ENCODE measurements at places on chromosomes 6 and 20.

GRCh38 chr6:73980096-73980495, 284.1 kb downstream of the CD109 start:
- DNase-seq, result no peak

GRCh38 chr20:39142407-39143096, 180.4 kb downstream of the DHX35 start:
- no peak for DNase-seq

GRCh38 chr6:154367839-154368695, 11.5 kb upstream of the IPCEF1 start:
- DNase-seq, result no peak

DNA sequence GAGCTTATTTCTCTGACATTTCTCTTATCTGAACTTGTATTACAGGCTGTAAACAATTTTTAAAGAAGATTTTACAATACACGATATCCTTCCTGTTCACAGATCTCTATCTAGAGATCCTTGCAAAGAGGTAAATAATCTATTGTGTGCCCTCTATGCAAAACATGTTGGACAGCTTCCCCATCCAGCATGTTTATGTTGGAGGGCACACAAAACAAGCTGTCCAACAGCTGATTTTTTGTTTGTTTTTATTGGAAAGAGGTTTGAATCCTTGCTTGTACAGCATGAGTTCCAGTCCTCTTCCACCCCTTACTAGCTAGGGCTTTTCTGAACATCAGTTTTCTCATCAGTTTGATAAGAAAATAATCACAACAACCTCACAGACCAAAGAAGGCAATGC, 62.3 kb upstream of the SYNDIG1 start:
- no peak for DNase-seq

DNA sequence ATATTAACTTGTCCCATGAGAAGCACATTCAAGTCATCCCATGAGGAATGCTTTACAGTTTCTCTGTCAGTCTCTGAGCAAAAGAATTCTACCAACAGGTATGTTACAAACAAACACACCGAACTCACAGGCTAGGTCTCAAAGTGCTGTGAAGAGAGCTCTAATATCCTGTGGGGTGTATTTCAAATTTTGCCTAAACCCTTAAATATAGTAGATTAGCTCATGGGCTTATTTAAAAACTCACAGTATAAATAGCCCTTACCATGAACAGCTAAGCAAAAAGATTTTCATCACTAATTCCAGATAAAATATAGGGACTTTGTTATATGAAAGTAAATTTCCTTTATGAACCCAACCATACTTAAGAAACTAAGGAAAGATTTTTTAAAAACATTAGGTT, 77.8 kb downstream of the FILIP1 start:
- DNase-seq, result no peak

DNA sequence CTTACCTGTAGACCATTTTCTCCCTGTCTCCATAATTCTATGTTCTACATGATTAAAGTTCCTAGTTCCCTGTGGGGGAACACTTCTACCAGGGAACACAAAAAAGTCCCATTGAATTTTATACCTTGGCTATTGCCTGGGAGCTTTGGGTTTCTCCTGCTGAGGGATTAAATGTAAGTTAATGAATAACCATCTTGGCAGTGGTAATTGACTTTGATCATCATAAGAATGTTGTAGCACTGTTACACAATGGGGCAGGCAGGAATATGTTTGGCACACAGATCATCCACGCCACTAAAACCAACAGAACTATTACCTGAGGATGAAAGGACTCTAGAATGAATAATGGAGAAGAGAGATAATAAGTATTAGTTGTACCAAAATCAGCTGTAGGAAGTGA, 1106.2 kb upstream of the GJE1 start:
- DNase-seq, result no peak

- DNase-seq, result no peak
These were observed 467 bp downstream of the PXT1 start for GRCh38 chr6:36442103-36442670.

- no peak for DNase-seq
These were observed 21.1 kb downstream of the RAET1L start for GRCh38 chr6:150004101-150004782.

- no peak for DNase-seq
These were observed 217.1 kb upstream of the THBS2 start for GRCh38 chr6:169470790-169471189.

GRCh38 chr6:101279410-101279809, 114.1 kb upstream of the GRIK2 start:
- DNase-seq, result no peak

DNA sequence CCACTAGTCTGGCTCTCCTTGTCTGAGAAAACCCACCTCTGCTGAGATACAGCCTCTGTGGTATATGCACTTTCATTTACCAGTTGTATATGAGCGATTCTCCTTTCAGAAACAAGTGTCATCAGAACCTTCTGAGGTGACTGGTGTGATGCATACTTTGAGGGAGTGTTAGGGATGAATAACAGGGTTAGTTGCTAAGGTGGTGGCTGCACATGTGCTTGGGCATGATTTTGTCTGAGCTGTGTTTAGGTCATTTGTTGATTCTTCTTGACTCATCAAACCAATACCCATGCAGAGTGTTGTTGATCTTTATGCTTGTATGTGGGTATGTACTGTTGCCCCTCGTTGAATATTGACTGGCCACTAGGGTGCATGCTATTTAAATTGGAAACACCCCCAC, 25.7 kb downstream of the DTD1 start:
- no peak for DNase-seq
